Activated CD4-positive, alpha-beta T cell treated with anti-CD3 and anti-CD28 coated beads, Interleukin-2, amount 50 U/mL, for 4 hours (primary cell): ENCODE measurements at places on chromosomes 12 and 14.
A peak's percentile ranks its signal among the peaks of the same experiment; 100 is the strongest.

- DNase-seq: no peak
These were observed 94.0 kb downstream of the NTF3 start for GRCh38 chr12:5525783-5526367.

DNA sequence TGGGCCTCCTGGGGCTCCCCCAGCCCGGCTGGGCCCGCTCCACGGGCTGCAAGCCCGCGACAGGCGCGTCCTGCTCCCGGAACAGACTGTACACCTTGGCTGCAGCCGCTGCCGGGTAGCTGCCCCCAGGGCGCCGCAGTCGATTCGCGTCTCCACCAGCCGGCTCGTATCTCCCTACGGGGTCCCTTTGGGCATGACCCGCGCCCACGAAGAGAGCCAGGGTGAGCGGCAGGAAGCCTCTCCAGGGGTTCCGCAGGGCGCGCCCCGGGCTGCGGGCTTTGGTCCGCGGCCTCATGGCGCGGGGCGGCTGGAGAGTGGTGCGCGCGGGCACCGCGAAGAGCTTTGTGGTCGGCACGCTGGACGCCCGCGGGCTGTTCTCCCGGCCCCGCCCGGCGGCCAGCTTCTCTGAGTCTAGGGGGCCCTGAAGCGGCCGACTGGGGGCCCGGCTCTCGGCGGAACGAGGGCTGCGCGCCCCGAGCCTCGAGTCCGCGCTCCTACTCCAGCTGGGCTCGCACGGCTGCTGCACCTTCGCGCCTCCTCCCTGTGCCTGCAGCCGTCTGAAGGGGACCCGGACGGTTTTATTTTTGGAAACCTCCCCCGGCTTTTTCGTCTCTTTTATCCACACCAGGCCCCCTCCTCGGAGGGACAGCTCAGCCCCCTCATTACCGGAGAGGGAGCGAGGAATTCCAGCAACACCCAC lies at the start of gene LTBP2:
LTBP2 (minus strand) TSS at position 588 of the 700 bp plus-strand sequence; CDS start at position 295, 293 bp downstream.
- DNase-seq: no peak

GRCh38 chr12:18754124-18754707 lies 16.3 kb downstream of the CAPZA3 start:
- DNase-seq: no peak

DNA sequence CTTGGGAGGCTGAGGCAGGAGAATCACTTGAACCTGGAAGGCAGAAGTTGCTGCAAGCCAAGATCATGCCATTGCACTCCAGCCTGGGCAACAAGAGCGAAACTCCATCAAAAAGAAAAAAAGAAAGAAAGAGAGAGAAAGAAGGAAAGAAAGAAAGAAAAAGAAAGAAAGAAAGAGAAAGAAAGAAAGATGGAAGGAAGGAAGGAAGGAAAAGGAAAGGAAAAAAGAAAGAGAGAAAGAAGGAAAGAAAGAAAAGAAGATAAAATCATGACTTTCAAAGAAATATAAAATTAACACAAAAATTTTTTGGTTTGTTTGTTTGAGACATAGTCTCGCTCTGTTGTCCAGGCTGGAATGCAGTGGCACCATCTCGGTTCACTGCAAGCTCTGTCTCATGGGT lies 22.2 kb upstream of the DAAM1 start:
- DNase-seq: no peak

- DNase-seq: no peak
These were observed 17.2 kb upstream of the ARID4A start for GRCh38 chr14:58280954-58281787.

- no peak for DNase-seq
These were observed at the start of gene KRT75 for GRCh38 chr12:52434081-52434733. TSS of gene KRT75 (minus strand) at chr12:52434371. CDS start at chr12:52434304, 67 bp downstream.

- DNase-seq: no peak
These were observed 1061.8 kb upstream of the FLRT2 start for GRCh38 chr14:84468153-84468552.

- DNase-seq: no peak
These were observed 13.0 kb downstream of the ZBTB39 start for GRCh38 chr12:56993346-56993745.

DNA sequence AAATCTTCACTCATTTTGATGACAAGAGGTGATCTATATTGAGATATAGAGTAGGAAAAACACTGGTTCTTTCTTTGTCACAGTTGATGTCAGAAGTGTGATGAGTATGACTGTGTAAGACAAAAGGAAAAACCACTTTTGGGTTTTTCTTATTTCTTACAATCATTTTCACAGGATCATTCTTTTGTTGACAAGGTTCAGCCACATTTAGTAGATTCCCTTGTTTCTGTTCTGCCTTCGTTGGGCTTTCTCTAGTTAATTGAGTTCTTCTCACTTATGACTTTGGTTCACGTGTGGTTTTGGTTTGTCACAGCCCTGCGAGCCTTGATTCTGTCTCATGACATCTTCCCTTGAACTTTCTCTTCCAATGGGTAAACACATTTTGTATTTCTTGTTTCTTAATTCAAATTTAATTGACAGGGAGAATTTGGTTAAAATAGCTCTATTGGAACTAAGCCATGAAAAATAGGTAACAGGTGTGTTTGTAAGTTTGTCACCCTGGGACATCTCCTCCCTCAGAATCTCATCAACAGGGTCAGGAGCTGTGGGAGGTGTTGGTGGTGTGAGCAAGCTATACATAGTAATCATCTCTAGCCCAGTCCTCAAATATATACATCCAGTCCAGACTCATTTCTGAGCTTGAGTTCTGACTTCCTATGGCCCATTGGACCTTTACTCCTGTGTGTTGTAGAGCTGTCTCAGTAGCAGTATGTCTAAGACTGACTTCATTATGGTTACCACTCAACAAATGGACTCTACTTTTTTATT lies 255.3 kb downstream of the BMP4 start:
- no peak for DNase-seq

GRCh38 chr12:96117460-96117859 lies 76.7 kb upstream of the ELK3 start:
- DNase-seq: no peak

DNA sequence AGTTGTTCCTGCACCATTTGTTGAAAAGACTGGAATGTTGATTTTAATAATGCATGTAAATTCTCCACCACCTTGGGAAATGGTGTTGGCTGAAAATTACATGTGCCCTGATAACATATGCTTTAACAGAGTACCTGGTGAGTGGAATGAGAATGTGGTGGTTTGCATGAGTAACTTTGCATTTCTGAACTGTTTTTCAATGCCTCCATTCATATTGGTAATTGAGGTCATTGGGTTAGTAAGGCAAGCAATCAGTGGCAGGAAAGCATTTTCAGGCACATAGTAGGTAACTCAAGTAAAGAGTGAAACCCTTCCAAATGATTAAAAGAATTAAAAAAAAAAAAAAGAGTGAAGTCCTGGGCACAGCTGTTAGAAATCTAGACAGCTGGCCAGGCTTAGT lies 32.2 kb upstream of the BICD1 start:
- DNase-seq: no peak

- no peak for DNase-seq
These were observed 6.7 kb upstream of the VCPKMT start for GRCh38 chr14:50123062-50123461.

DNA sequence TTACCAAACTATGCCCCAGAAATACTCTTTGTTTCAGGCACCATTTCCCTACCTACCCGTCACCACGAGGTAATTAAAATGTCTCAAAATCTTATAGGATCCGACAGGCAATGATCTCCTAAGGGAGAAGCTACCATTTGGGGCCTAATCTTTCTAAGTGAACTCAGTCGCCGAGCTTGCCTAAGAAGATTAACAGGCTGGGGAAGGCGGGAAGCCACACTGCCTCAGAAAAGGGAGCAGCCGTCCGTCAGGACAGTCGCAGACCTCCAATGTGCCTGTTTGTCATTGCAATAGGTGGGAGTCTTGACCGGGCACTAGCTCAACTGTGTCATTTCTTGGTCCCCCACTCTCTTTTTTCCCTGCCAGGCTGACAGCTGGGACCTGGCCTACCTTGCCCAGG lies 4.6 kb downstream of the TTC7B start:
- DNase-seq: no peak

GRCh38 chr12:127297327-127297726 lies 969.6 kb upstream of the TMEM132C start:
- DNase-seq: no peak

GRCh38 chr12:77625441-77625840 lies 205.3 kb upstream of the NAV3 start:
- no peak for DNase-seq

DNA sequence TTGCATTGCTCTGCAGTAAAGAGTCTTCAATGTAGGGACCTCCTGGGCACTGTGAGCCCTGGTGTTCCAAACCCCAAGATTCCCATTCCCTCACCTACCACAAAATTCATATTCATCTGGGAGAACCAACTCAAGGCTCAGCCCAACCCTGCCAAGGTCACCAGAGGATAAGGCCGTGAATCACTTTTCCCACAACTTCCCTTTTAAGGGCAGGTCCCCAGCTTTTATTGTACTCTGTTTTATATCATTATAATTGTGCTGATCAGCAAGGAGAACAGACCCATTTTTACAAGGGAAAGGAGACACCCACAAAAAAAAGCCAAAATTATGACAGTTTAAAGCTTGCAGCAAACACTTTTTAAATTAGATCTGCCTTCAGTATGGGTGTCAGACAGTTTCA lies 363.0 kb upstream of the FKBP4 start:
- DNase-seq: no peak

- no peak for DNase-seq
These were observed 22.0 kb downstream of the LRTM2 start for GRCh38 chr12:1842183-1842904.

DNA sequence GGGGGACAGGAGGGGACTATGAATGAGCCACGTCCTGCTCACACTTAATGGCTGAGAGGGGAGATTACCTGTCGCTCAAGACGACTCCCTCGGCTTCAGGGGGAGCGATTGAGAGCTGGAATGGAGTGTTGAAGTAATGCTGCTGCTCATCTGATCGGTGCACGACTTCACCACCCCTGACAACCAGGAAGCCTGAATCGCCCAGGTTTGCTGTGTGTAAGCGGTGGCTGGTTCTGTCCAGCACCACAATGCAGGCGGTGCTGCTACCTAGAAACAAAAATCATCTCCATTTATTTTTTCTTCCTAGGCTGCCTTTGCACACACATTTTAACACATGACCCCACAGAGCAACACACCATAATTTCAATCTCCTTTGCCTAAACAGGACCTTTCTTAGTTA lies 37.3 kb downstream of the PPTC7 start:
- no peak for DNase-seq

DNA sequence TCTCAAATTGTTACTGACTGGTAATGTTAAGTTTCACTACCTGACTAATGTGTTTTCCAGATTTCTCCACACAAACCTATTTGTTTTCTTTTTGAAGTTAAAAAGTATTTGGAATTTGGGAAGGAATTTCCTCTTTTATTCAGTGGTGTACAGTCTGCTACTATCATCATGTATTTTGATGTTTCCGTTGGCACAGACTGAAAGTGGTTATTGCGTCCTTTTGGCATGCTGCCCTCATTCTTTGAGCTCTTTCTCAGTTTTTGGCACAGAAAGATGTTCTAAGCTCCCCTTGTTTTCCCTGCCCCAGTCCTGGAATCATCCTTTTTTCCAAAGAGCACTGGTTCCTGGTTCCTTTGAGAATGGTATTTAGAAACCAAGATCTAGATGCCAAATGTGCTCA lies 31.4 kb upstream of the RTRAF start:
- no peak for DNase-seq

DNA sequence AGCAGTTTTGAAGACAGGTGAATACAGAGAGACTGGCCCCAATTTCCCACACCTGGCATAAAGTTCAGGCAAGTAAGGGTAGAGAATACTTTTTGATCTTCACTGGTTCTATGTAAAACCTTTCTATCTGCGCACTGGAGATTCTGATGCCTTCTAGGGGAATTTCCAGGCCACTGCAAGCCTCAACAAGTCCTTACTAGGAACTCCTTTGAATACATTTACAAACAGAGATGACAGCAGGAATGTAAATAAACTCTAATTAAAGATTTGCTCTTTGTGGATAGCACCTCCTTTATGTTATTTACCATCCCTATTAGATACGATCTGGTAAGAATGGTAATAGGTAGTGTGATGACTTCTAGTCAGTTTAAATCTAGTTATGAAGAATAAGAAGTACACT lies 69.2 kb downstream of the NTN4 start:
- DNase-seq: no peak

- no peak for DNase-seq
These were observed 290.2 kb downstream of the PRKD1 start for GRCh38 chr14:29637411-29637810.

DNA sequence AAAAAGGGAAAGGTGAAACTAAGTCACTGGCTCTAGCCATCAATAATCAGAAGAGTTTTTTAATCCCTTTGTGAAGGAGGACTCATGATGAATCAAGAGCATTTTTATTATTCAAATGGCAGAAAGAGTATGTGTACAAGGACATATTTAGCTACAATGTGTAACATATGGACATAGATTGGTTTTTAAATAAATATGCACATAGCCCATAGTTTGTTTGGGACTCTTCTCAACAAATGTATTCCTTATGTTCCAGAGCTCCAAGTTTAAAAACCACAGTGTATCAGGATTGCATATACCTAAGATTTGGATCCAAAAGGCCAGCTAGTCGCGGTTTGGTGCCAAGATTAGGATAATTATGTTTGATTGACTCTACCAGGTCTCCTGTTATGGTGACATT lies 104.2 kb downstream of the C12orf50 start:
- no peak for DNase-seq

GRCh38 chr12:24049101-24049500 lies 99.6 kb upstream of the SOX5 start:
- no peak for DNase-seq

DNA sequence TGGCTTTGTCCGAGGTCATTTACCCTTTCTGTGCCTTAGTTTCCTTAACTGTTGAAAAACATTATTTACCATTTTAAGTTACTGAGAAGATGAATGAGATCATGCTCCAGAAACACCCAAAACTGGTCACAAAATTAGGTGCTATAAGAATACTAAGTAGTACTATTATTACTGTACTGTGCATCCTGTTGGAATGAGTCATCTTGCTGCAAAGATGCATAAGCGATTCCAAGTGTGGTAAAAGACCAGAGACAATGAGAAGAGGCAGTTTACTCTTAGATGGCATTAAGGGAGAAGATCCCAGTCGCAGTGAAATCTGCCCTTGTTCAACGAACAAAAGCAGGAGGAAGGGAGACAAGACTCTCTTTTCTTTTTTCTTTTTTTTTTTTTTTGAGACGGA lies 4.2 kb upstream of the PLEKHA5 start:
- no peak for DNase-seq

DNA sequence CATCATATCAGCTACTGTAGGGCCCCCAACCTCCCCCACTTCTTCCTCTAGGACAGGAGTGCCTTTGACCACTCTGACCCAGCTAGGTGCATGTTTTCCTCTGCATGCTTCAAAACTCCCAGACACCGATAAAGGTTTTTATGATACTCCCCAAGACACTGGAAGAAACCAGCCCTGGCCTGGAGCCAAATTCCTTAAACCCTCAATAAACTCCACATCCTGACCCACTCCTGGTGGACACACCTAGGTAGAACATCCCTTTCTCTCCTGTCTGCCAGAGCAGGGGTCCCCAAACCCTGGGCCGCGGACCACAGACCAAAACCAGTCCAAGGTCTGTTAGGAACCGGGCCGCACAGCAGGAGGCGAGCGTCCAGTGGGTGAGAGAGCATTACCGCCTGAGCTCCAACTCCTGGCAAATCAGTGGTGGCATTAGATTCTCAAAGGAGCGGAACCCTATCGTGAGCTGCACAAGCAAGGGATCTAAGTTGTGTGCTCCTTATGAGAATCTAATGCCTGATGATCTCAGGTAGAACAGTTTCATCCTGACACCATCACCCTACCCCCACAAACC lies 49.6 kb downstream of the NT5DC3 start:
- no peak for DNase-seq

GRCh38 chr12:102948941-102949352 lies 8.5 kb upstream of the ASCL1 start:
- DNase-seq: peak; percentile 28
